Stimulated activated CD4-positive, alpha-beta T cell treated with anti-CD3 and anti-CD28 coated beads, Interleukin-15, amount 100 ng/mL, for 24 hours (primary cell): ENCODE measurements at places on chromosomes 13 and 19.

DNA sequence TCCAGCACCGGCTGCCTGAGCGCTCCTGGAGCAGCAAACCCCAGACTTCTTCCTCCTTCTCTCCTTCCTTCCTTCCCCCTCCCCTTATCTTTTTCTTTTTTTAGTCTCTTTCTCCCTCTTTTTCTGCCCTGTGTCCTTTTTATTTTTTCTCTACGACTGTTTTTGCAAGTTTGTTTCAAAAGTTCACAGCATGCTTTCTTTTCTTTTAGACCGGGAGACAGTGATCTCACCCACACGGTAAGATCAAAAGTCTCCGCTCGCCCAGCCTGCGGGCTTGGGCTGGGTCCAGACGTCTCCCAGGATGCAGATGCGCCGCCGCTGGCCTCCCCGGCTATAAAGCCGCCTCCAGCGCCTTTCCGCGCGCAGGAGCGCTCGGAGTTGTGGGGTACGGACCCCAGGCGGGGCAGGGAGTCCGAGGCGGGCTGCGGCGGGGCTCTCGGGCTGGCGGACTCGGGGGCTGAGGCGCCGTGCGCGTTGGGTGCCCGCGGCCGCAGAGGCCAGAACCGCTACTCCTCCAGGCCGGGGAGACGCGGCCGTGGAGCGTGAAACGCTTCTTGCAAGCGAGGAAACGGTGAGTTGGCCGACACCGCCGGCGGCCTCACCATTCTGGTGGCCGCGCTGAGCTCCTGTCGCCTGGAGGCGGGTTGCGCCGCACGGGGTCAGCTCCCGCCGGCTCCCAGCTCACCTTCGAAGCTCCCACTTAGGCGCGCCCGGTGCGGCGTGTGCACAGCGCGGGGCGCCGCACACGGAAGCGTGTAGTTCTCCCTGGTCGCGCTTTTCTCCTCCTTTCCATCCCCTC, 2.0 kb upstream of the TSHZ3 start:
- DNase-seq = peak; percentile 30

DNA sequence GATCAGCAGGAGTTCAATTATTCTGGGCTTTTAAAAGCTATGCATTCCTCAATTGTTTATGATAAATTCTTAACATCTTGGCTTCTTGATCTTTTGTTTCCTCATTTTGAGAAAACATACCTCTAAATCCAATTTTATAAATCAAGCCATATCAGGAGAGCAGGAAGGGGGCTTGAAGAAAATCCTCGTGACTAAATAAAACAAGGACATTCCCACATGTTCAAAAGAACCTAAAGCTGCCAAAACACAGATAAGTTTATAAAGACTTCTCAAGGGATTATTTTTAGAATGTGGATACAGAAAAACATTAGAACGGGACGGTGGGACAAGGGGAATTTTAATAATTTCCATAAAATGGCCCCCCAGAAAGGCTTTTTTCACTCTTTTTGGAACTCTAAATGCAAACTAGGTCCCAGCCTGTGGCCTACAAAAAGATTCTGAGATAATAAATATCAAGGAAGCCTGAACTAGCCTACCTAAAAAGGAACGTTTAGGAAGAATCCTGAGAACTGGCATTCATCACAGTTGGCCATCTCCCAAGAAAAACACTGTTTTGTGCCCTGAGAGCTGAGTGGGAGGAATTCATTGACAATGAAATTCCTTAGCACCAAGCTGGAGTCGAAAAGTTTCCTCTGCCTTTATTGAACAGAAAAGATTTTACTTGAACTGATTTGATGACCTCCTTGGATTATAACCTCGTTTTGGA, 30.1 kb downstream of the ZAR1L start:
- DNase-seq = no peak

- DNase-seq = no peak
These were observed 30.4 kb downstream of the SLC25A15 start for GRCh38 chr13:40819797-40820315.

- DNase-seq = no peak
These were observed 20.4 kb upstream of the OBI1 start for GRCh38 chr13:78679329-78679728.

GRCh38 chr13:64997438-64997837, 2232.7 kb downstream of the PCDH9 start:
- DNase-seq = no peak

- DNase-seq = no peak
These were observed 525.1 kb downstream of the MYO16 start for GRCh38 chr13:109154546-109154945.

DNA sequence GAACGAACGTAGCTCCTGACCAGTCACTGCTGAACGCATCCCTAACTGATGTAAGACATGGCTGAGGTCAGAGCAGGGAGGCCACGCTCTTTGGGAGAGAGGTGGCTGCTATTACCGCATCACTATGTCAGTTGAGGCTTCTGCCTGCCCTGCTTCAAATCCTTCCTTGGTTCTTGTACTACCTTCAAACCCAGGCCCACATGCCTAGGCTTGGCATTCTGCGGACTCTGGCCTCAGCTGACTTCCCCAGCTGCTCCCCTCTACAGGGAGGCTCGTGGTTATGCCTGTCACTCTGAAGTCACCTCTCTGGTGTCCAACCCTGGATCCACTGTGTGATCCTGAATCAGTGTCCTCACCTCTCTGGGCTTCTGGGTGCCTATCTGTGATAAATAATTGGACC, 14.8 kb upstream of the MEIS3 start:
- DNase-seq = no peak

DNA sequence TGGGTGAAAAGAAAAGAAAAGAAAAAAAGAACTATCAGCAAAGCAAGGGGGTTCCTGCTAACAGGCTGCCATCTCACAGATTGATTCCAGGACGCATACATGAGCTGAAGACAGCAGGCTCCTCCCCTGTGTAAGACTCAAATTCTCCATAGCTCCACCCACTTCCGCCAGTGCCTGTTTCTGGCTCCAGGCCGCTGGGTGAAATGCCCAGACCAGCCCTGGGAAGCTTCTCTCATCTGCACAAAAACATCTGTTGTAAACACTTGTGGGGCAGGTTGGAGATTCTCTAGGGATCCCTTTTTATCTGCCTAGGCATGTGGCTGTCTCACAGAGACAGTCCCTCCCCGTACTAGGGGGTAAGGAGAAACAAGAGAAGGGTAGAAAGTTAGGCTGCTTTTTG, 1054.4 kb upstream of the SPRY2 start:
- no peak for DNase-seq

DNA sequence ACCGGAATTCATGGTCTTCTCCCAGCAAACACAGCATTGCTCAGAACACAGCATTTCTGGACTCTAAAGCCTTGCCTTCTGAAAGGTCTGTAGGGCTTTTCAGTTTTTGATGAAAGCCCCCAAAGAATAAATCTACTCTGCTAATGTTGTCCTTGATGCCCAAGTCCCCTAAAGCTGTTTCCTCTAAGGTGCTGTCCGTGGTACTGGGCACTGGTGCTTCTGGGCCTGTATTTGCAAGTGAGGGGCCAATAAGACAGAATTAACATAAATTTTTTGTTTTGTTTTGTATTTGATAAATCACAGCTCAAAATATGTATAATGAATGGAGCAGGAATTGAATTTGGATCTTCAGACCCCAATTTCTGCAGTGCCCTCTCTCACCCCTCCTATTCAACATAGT, 12.1 kb upstream of the LGALS13 start:
- DNase-seq = no peak

GRCh38 chr19:31880283-31880682, 465.1 kb upstream of the ZNF507 start:
- no peak for DNase-seq

DNA sequence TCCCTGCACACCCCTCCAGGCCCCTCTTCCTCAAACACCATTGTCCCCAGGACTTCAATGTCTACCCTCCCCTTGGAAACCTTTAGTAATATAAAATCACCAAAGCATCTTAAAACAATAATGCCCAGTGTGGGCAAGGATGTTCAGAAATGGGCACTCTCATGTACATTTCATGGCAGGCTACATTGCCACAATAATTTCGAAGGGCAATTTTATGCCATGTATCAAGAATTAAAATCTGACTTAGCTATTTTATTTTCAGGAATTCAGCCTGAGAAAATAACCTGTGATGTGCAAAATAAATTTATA, 35.8 kb upstream of the IGSF23 start:
- no peak for DNase-seq

DNA sequence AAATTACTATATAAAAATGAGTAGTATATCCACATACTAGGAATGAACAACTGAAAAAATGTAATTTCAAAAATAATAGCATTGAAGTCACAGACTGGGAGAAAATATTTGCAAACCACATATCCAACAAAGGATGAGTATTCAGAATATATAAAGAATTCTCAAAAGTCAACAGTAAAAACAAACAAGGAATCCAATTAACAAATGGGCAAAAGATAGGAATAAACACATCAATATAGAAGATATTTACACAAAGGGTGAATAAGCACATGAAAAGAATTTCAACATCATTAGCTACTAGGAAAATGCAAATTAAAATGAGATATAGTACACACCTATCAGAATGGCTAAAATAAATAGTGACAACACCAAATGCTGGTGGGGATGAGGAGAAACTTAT, 37.0 kb downstream of the MYCBP2 start:
- no peak for DNase-seq

DNA sequence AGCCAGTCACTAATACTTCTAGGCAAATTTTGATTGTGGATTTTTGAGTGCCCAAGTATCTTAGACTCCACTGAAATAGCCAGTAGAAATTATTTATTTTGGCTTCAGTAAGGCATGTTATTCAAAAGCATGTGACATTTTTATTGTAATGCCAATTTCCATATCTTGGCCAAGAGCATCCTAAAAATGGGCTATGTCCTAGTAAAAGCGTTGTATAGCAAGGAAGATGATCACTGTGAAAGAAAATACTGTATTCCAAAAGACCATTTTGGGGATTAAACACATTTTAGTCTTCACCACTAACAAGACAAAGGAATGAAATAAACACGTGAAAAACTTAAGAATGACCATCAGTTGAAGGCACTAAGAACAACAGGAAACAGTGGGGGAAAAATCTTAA, 149.1 kb downstream of the NUFIP1 start:
- DNase-seq = no peak

GRCh38 chr19:50835785-50836542, 2.6 kb upstream of the KLK15 start:
- DNase-seq = peak; percentile 85

GRCh38 chr13:102962430-102962829, 103.8 kb downstream of the SLC10A2 start:
- DNase-seq = no peak

DNA sequence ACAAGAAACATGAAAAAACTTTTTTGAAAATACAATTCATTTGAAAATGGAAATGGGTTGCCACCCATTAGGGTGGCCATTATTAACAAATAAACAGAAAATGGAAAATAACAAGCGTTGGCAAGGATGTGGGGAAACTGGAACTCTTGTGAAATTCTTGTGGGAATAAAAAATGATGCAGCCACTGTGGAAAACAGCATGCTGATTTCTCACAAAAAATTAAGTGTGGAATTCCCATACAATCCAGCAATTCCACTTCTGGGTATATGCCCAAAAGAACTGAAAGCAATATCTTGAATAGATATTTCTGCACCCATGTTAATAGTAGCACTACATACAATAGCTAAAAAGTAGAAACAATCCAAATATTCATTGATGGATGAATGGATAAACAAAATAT, 165.2 kb downstream of the DCLK1 start:
- DNase-seq = no peak

DNA sequence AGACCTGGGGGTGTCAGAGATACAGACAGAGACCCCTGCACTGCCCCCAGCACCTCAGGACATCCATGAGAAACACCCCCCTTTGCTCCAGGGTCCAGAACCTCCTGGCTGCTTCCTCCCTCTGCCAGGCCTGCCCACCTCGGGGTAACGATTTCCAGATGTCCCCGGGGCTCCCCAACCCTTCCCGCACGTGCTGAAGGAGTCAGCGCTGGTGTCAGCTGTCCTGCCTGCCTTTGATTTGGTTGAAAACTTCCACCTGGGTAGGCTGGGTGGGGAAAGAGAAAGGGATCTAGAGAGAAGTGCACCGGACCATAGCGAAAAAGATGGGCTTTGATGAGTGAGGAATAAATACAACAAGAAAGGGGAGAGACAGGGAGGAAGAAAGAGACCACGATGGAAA, 1.5 kb upstream of the CGB7 start:
- no peak for DNase-seq

GRCh38 chr19:54418030-54418929, 3.0 kb downstream of the TTYH1 start:
- DNase-seq = peak; percentile 44

- no peak for DNase-seq
These were observed 6.9 kb upstream of the LYL1 start for GRCh38 chr19:13109361-13110098.

DNA sequence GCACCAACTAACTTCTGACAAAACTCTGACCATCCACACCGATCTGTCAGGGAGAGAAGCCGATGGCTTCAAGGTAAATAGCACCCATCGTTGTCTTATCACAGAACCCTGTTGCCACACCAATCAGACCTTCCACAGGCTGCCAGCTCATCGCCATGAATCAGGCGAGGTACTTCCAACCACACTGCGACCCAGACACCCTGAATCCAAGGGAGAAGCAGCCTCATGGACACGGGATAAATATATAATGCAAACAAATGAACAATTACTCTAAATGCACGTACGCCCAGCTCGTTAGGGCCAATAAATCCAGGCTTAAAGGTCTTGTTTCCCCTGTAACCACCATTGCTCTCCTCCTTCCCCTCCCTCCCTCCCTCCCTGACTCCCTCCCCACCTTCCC, 20.8 kb downstream of the RANBP3 start:
- DNase-seq = no peak
